ENCODE measurements at places on chromosomes 13 and 19.

DNA sequence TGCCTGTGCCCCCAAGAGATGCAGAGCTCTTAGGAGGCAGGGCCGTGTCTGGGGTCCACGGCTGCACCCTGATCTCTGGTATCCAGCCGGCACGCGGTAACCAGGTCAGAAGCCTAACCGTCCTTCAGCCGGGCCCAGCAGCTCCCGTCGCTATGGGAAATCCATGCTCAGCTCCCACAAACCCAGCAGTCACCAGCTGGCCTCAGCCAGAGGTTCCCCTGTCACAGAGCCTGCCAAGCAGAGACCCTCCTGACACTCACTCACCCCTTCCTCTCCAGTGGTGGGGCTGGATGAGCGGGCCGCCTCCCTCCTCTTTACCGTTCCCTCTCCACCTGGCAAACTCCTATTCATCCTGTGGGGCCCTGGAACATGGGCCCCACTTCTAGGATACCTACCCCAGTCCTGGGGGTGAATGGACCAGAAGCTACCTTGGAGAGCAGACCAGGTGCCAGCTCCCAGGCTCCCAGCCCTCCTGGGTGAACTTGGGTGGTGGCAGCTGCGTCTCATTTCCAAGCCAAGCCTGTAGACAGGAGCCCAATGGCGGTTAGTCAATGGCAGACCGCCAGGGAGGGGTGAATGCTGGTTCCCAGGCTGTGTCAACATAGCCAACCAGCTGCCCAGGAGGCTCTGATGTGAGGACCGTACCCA is 21.4 kb upstream of the TCF3 start:
- DNase-seq: no peak

DNA sequence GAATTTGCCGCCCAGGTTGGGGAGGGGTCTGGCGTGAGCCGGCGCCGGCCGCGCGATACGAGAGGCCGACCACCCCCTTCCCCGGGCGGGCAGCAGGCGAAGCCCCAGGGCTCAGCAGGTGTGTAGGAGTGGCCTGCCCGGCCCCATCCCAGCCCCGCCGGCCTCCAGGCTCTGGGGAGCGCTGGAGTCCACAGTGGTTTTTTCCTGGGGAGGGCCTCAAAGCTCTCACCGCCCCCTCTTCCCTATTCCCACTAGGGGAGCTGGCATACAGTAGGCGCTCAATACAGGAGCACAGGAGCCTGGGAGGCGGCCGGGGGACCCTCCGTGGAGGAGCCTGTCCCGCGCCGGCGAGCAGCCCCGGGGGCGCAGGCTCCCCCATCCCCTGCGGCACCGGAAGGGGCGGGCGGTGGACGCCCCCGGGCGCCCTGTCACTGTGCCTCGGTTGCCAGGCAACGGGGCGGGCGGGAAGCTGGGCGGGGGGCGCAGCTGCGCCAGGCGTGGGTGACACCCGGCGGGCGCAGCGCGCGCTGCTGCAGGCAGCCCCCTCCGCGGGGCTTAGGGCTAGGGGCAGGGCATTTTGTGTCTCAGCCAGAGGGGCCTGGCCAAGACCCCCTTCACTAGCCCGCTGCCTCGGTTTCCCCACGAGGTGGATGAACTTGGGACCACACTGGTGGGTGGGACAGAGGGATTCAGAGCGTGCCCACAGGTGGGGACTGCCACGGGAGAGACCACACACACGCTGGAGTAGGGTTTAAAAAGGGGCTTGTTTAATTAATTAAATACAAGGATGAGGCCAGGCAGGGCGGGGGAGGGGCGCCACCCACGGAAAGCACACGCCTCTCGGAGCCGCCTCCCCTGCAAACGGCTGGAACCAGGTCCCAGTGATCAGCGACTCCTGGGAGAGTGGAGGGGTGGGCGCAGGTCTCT is 3.6 kb upstream of the REXO1 start:
- DNase-seq: peak; percentile 64

DNA sequence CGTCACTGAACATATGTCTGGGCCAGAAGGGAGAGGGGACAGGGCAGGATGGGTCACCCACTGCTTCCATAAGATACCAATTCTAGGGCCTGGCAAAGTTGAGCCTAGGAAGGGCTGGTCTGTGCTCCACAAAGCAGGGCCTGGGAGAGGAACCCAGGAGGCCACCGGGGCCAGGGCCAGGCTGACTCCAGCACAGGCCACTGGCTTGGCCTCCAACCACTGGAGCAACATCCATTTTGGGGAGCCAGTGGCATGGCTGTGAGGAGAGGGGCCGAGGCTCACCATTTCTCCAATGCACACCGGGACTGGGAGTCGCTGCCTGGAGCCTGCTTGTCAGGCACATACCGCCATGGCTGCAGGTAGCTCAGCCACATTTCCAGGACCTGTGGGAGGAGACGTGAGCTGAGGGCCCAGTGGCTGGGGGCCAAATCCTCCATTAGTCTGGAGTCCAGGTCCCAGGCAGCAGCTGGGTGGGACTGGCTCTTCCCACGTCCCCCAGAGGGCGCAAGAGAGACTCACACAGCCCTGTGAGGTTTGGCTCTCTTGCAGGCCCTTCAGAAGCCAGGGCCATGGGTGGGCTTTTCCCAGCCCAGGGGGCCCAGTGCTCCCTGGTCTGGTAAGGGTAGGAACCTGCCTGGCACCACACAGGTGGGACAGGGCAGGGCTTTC is 27.7 kb downstream of the TUBA3C start:
- no peak for DNase-seq

- no peak for DNase-seq
Observed at GRCh38 chr19:3613818-3614661, 7.4 kb upstream of the TBXA2R start.

- no peak for DNase-seq
Observed at GRCh38 chr19:49579947-49580263, 451 bp downstream of the NOSIP start.

DNA sequence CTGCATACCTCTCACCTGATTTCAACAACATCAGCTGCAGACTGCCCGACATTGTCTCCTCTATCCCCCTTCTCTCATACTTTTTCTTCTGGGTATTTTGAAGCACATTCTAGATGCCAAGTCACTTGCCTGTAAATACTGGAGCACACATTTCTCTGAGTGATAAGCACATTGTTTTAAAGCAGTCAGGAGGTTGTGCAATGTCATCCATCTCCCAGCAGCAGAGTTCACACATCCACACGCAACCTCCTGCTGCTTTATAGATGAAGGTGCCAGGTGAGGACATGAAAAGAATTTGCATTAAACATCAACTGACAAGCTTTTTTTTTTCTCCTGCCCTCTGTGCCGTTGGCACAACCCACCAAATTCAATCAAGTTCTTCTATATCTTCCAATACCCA is 5.5 kb downstream of the UPK1A start:
- DNase-seq: no peak

DNA sequence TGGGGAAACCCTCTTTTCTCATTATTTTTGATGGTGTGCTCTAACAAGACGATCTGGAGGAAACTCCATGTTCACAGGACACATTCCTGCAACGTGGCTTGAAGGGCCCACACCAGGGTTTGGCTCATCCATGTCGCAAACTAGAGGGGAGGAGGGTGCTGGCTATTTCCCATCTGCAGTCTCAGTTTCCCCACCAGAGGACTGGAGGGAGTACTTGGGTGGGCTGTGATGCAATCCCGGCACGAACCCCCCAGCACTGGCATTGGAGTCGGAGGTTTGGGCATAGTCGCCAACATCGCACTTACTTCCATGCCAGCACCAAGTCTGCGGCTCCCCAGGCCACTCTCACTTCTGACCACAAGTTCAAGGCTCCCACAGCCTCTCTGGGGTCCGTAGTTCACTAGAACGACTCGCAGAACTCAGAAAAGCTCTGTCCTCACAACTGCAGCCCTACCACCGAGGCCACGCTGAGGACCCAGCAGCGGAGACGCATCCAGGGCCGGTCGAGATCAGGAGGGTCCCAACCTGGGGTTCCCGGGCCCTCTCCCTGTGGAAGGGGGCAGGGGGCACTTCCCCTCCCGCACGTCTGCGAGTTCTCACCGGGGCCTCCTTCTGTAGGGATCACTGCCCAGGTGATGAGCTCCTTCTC is 165.6 kb upstream of the SOX1 start:
- no peak for DNase-seq

DNA sequence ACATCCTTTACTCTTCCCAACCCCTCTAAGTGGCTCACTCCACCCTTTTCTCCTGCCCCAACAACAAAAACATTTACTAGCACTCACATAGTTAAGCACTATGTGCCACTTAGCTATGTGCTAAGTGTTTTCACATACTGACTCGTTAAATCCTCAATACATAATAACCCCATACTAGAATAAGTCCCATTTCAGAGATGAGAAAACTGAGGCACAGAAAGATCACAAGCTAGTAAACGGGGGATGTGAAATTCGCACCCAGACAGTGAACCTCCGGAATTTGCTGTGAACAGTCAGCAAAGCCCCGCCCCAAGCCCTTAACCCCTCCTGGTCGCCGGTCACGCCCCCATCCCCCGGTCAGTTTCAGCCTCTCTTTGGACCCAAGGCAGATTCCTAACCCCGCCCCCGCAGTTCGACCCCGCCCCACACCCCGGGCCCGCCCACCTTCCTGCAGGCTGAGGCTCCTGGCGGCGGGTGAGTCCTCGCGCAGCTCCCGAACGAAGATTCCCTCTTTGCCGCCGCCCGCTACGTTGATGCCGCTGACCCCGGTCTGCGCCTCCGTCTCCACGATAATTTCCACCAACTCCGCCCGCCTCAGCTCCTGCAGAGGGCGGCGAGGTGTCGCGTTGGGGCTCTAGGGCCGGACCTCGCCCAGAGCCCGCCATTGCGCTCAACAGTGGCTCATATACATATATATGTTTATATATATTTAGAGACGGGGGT is 9.8 kb downstream of the PRX start:
- peak; percentile 63 for DNase-seq

Measured in activated CD4-positive, alpha-beta T cell treated with anti-CD3 and anti-CD28 coated beads, Interleukin-2, amount 50 U/mL, for 4 hours (primary cell).